NB4 (cell line): ENCODE measurements at places on chromosomes 11 and 22.

DNA sequence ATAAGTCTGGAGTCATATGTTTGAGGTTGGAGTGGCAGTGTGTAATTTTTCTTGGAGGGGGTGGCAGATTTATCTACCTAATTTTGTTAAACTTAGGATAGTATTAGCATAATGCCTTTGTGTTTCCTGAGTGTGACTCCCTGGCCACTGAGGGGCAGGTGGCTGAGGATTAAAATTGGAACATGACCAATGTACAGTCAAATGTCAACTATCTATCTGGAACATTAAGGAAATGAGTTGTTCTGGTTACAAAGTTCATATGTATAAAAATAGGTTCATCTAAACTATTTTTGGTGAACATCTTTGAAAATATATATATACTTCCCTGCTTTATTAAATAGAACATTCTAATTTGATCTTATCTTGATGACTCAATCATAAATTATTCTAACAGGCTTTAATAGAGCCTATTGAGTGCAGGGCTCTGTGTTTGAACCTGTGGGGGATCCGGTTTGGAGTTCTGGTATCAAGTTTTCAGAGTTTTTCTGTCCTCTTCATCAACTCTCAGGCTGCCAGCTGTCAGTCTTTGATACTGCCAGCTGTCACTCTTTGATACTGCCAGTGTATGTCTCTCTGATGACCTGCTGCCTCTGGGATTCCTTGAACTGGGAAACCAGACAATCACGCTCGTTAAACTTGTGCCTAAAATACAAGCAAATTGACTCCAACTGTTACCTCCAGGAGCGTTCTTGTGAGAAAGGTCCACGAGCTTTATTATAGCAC lies 309.6 kb downstream of the METTL15 start:
- DNase-seq = no peak

DNA sequence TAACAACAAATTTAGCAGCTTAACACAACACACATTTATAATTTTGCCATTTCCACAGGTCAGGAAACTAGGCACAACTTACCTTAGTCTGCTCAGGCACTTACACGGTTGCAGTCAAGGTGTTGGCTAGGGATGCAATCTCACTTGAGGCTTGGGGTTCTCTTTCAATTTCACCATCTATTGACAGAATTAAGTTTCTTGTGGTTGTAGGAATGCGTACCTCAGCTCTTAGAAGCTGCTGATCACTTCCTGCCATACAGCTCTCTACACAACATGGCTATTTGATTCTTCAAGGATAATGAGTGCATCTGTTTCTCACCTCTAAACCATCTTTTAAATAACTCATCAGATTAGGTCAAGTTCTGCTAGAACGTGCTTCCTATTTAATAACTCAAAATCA lies 968.1 kb downstream of the LRRC4C start:
- no peak for DNase-seq

- DNase-seq = no peak
Measured at GRCh38 chr11:101341578-101341977, 212.0 kb upstream of the PGR start.

DNA sequence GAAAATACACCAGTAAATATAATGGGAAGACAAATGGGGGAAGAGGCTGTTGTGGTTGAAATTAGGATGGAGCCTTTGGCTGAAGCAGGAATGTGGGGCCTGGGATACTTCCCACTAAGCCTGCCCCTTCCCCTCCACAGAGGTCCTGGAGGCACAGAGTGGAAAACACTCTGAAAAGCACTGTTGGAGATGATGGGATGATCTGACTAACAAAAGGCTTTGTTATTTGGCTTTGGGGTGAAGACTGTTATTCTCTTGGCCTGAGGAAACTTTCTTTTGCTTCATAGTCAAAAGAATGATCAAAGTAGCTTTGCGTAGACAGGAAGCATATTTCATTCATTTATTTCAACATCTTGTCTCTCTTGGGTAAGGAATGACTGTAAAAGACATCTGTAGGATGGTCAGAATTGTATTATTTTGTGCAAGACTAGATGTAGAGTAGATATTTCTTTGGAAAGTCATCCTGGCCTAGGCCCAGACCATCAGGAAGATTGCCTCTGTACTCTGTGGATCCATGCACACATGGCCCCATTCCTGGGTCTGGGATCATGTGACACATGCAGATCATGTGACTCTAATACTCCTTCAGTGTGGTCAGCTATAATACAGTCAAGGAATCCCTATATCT lies 111.4 kb downstream of the SPON1 start:
- DNase-seq = no peak

DNA sequence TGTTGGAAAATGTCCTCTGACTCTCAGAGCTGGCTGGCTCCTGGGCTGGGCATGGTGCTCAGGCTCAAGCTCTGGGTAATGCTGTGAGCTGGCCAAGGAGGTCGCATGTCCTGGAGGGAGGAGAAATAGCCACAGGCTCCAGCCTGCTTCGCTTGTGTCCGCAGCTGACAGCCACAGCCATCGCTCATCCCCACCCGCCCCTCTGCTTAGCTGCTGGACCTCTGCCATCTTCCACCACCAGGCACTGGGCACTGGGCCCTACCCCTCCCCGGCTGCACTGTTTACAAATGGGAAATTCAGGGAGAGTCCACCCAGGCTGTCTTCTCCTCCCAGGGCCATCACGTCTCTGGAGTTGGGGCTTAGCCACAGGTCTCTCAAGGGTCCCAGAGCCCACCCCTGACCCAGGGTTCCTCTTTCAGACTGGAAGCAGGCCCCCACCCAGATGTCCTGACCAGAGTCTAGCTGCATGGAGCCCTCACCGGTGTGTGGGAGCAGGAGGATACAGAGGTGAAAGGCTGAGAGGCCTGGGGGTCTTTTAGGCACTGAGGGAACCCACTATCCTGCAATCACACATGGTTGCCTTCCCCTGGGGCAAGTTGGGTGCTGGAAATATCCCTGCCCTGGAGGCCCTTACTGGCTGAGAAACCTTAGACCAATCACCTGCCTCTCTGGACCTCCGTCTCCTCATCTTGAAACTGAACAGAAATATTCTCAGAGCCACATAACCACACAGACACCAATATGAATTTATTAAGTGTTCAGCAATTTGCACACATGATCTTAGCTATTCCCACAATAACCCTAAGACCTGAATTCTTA lies 62.7 kb downstream of the CD82 start:
- no peak for DNase-seq

- DNase-seq = no peak
Measured at GRCh38 chr11:12076840-12077534, 33.4 kb upstream of the MICAL2 start.

GRCh38 chr11:104254347-104254746 lies 90.4 kb upstream of the PDGFD start:
- peak; percentile 66 for DNase-seq

GRCh38 chr22:23251445-23252093 lies 71.3 kb downstream of the BCR start:
- DNase-seq = peak; percentile 18
